ENCODE measurements at places on chromosomes 1 and 21. TPM values are rescaled to one million over a fixed set of nuclear protein-coding genes. Genes with fewer than 3 reads are reported as not detected.

The C1QTNF12 gene
- total RNA-seq = 4.6 TPM

The INAVA gene
- 3.3 TPM for total RNA-seq

The KIAA0040 gene
- total RNA-seq = 1.6 TPM

- no peak for ATAC-seq
Observed at GRCh38 chr1:231236938-231237337, 4.1 kb upstream of the GNPAT start.

Data from motor neuron (in vitro differentiated cells).